ENCODE measurements at places on chromosomes 4 and X.

- no peak for DNase-seq
Observed at GRCh38 chrX:39802908-39803307, 294.9 kb downstream of the BCOR start.

DNA sequence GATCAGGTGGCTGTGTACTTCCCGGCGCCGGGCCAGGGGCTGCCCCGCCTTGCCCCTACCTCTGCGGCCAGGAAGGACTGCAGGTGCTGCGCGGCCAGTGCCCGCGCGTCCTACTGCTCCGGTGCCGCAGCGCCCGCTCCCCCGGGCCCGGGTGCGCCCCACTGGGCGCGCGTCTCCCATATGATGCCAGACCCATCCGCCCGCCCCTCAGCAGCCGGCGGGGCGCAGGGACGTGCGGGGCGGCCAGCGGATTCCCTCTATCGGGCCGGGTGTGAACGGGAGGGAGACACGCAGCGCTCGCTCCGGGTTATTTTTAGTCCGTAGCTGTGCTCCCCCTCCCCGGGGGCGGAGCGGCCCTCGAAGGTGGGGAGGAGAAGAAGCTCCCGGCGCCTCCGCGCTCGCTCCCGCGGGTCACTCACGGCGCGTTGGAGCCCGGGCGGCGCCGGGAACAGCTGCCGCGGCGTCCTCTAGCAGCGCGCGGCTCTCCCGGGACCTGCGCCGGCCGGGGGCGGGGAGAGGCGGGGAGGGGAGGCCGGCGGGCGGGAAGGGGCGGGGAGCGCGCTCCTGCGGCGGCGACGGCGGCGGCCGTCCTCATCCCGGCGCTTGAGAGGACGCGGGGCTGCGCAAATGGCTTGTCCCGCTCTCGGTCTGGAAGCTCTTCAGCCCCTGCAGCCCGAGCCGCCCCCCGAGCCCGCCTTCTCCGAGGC, 103.6 kb downstream of the UCHL1 start:
- no peak for DNase-seq

- DNase-seq, result no peak
Observed at GRCh38 chrX:153569475-153569874, 29.5 kb downstream of the CCNQ start.

GRCh38 chr4:126369076-126369475, 1054.3 kb downstream of the FAT4 start:
- no peak for DNase-seq

DNA sequence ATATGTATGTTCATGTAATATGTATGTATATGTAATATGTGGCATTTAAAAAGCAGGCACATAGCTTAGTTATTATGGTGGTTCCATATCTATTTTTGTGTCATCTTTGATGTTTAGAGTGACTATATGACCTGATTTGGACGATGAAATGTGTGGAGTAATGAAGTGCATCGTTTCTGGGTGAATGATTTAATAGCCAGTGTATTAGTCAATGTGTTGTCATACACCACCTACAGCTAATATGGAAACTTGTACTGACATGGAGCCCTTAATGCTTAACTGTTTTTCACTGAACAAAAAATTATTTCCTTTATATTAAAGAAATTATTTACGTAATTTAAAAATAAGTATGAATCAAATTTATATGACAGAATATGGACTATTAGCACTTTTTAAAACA, 292.3 kb upstream of the FSTL5 start:
- no peak for DNase-seq

- DNase-seq, result no peak
Observed at GRCh38 chr4:7607156-7607910, 172.6 kb upstream of the PSAPL1 start.

DNA sequence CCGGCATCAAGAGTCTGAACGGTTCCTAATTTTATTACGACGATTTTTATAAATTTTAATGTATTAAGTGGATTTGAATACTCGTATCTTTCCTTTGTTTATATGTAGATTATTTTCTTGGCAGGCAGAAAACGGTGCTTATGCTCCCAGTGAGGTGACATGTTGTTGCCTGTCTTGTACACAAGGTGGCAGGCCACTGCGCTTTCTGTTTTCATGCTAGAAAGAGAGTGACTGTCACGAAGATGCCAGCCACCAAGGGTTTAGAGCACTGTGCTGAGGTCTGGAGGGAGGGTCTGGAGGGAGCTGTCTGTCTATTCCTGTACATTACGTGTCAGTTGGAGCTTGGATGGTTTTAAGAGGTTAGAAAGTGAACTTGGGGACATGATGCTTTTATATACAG, 87.7 kb downstream of the SHROOM2 start:
- no peak for DNase-seq

- no peak for DNase-seq
Observed at GRCh38 chrX:133892337-133892736, 93.1 kb downstream of the GPC3 start.

- no peak for DNase-seq
Observed at GRCh38 chr4:68250151-68250930, 4.8 kb upstream of the TMPRSS11B start.

GRCh38 chr4:18882468-18882867, 860.9 kb upstream of the LCORL start:
- no peak for DNase-seq

GRCh38 chrX:133601116-133601515, 185.8 kb upstream of the GPC4 start:
- DNase-seq, result no peak

DNA sequence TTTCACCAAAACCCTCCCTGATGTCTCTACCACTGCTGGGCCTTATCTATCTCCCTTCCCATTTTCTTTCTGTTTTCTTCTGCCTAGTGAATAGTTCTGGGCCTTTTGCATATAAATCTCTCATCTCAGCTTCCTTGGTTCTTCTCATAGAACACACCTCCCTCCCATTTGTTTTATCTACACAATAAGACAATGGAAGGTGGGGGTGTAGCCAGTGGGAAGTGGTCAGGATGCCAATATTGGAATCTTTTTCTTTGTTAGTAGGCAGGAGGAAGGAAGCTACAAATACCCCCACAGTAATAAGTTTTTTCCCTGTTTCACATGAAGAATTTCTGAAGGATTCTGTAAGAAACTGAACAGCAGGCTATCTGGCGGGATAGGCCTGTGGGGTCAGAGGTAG, 30.9 kb upstream of the RHOH start:
- DNase-seq, result no peak

GRCh38 chrX:20253232-20253543, 13.5 kb downstream of the RPS6KA3 start:
- no peak for DNase-seq

DNA sequence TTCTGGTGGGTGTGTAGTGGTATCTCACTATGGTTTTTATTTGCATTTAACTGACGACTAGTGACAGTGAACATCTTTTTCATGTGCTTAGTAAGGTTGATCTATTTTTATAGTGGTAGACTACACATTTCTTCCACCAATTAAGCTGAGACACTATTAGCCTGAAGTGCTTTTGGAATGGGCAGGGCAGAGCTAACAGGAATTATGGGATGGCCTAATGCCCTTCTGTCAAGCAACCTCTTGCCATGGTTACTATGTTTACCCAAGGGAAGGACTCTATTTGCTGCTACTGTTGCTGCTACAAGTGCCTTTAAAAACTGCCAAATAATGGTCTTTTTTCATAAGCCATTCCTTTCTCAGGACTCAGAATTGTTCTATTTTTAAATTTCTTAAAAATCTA, 676.7 kb upstream of the ACTRT1 start:
- no peak for DNase-seq

Data from stimulated activated CD4-positive, alpha-beta T cell treated with anti-CD3 and anti-CD28 coated beads, Interleukin-1b, Interleukin-23, amount 100 ng/mL, for 1 hour (primary cell).